ENCODE measurements at places on chromosomes 13 and 19. TPM values are rescaled to one million over a fixed set of nuclear protein-coding genes. Genes with fewer than 3 reads are reported as not detected.

DNA sequence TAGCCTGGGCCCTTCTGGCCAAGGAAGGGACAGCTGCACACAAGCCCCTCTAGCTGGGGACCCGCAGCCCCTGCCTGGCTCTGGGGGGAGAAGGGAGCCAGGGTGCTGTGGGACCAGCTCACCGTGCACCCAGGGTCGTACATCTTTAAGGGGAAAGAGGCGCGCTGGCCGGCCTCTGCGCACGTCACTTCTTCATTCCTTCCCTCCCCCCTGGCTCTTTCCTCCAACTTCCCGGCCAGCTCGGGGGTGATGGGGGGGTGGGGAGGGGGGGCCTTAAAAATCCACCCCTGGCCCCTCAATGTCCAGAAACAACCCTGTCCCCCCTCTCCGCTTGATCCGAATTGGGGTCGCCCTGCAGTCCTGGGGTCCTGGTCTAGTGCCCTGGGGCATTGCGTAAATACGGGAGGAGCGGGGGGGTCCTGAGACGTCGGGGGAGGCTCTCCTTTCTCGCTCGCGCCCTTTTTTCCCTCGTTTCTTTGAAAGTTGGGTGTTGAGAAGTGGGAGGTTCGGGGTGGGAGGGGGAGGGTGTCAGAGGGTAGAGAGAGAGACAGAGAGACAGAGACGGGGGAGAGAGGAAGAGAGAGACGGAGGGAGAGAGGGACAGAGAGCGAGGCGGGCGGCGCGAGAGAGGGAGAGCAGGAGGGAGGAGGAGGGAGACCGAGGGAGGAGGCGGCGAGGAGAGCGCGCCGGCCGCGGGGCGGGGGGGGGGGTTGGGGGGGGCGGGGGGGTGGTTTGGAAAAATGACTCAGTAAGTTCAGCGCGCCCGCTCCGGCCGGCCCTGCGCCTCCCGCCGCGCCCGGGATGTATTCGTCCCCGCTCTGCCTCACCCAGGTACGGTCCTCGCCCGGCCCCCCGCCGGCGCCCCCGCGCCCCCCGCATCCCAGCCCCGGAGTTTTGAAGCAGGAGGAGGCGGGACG is at the start of gene NFIC:
Gene NFIC, plus strand, starts transcription at position 748 of the 917 bp plus-strand sequence. Its CDS starts 54 bp downstream, at position 802.
- peak; percentile 96 for DNase-seq
- peak within 1 kb of the TSS; percentile 99 for H3K4me3 ChIP-seq
- peaks cover 71% of the 10 kb centered on the region for H3K4me1 ChIP-seq

DNA sequence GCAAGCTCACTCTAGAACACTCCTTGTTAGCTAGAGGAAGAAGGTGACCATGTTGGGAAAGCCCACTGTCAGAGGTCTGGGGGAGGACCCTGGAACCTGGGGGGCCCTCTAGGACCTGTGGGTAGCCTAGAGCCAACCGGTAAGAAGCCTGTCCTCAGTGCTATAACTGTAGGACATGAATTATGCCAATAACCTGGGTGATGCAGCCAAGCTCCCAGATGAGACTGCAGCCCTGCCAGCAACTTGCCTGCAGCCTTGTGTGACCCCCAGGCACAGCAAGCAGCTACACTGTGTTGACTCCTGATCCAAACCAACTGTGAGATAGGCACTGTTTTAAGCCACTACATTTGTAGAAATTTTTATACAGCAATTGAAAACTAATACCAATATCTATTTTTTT is 122.3 kb downstream of the MIPEP start:
- peak; percentile 68 for DNase-seq
- no peaks in the 10 kb centered on the region for H3K27me3 ChIP-seq
- H3K4me1 ChIP-seq, result no peaks in the 10 kb centered on the region
- H3K27ac ChIP-seq, result no peak overlapping the region
- H3K4me3 ChIP-seq, result no peak overlapping the region

- peak overlapping the region; percentile 41 for H3K4me3 ChIP-seq
- no peak for DNase-seq
- H3K36me3 ChIP-seq, result no peaks in the 10 kb centered on the region
- peaks cover 48% of the 10 kb centered on the region for H3K27me3 ChIP-seq
- H3K4me1 ChIP-seq, result peaks cover 10% of the 10 kb centered on the region
Observed at GRCh38 chr13:112978561-112979405, 9.8 kb downstream of the MCF2L start.

GRCh38 chr13:73058064-73058313 is 816 bp upstream of the KLF5 start:
- H3K36me3 ChIP-seq, result no peaks in the 10 kb centered on the region
- no peaks in the 10 kb centered on the region for H3K27me3 ChIP-seq
- peaks cover 18% of the 10 kb centered on the region for H3K4me1 ChIP-seq

The NLRP7 gene
- total RNA-seq, result not detected

DNA sequence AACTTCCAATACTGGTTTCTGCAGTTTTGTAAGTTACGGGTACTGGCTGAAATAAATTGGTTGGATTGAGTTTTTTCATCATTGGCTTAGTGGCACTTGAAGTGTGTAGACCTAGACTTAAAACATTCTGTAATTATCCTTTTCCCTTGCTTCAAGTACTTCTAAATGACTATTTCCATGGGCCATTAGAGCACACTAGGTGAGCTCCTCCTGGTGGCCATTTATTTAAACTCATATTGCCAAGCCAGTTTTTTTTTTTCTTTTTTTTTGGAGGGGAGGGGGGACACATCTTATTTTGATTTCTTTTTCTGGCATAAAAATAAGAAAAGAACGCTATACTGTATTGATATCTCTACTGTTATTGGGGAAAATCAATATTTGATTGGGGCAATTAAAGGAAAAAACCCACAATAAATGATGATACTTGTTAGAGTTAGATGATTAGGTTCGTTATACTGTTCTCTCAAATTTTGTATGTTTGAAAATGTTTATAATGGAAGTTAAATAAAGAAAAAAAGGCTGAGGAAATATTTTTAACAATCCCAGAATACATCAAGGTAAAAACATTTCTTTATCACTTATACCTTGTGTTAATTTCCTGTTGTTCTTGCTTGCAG is 82.9 kb downstream of the PDS5B start:
- no peaks in the 10 kb centered on the region for H3K4me1 ChIP-seq
- no peaks in the 10 kb centered on the region for H3K36me3 ChIP-seq
- no peak for DNase-seq
- no peak overlapping the region for H3K4me3 ChIP-seq

- DNase-seq, result no peak
- H3K27me3 ChIP-seq, result no peaks in the 10 kb centered on the region
- no peaks in the 10 kb centered on the region for H3K36me3 ChIP-seq
- H3K4me3 ChIP-seq, result no peak overlapping the region
- no peak overlapping the region for H3K27ac ChIP-seq
- no peaks in the 10 kb centered on the region for H3K4me1 ChIP-seq
Observed at GRCh38 chr13:98691360-98691759, 61.1 kb downstream of the SLC15A1 start.

The PLK5 gene
- not detected for total RNA-seq

- H3K27ac ChIP-seq, result no peak overlapping the region
- H3K36me3 ChIP-seq, result no peaks in the 10 kb centered on the region
- H3K4me3 ChIP-seq, result no peak overlapping the region
Observed at GRCh38 chr13:48158290-48158689, 63.4 kb upstream of the MED4 start.

The ZNF556 gene
- not detected for total RNA-seq

- H3K4me3 ChIP-seq, result no peak overlapping the region
- H3K4me1 ChIP-seq, result peaks cover 43% of the 10 kb centered on the region
- H3K27ac ChIP-seq, result no peak overlapping the region
- DNase-seq, result no peak
- peaks cover 52% of the 10 kb centered on the region for H3K36me3 ChIP-seq
- no peaks in the 10 kb centered on the region for H3K27me3 ChIP-seq
Observed at GRCh38 chr19:577439-578392, 5.3 kb downstream of the BSG start.

DNA sequence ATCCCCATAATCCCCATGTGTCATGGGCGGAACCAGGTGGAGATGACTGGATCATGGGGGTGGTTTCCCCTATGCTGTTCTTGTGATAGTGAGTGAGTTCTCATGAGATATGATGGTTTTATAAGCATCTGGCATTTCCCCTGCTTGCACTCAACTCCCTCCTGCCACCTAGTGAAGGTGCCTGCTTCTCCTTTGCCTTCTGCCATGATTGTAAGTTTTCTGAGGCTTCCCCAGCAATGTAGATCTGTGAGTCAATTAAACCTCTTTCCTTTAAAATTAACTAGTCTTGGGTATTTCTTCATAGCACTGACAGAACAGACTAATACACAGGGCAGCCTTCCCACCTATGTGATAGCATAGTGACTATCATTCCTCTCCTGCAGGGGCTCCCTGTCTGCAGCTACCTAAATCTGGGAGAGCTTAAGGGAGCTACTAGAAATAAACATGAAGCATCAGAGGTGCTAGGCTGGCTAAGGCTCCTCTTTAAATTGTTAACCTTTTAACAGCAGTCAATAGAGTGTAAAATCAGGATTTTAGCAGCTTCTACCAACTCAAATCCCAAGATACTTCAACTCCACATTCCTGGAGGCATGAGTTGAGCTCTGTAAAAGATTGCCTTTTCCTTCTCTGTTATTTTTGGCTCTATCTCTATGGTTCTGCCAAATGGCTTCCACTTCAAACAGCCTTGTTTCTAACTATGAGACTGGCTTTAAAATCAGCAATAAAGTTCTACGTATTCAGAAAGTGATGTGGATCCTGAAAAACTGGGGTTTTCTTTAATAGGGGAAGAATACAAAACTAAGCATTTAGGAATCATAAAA is 112.3 kb downstream of the VWA8 start:
- DNase-seq, result no peak
- H3K36me3 ChIP-seq, result no peaks in the 10 kb centered on the region
- H3K4me3 ChIP-seq, result no peak overlapping the region
- H3K27me3 ChIP-seq, result no peaks in the 10 kb centered on the region

- H3K27ac ChIP-seq, result no peak overlapping the region
- H3K4me1 ChIP-seq, result no peaks in the 10 kb centered on the region
- H3K36me3 ChIP-seq, result peaks cover 14% of the 10 kb centered on the region
- no peak for DNase-seq
- no peaks in the 10 kb centered on the region for H3K27me3 ChIP-seq
Observed at GRCh38 chr19:11722414-11722813, 16.3 kb downstream of the ZNF823 start.

GRCh38 chr13:48625413-48626076 is 28.2 kb upstream of the CYSLTR2 start:
- H3K36me3 ChIP-seq, result no peaks in the 10 kb centered on the region
- peak; percentile 53 for DNase-seq
- H3K27ac ChIP-seq, result no peak overlapping the region
- H3K27me3 ChIP-seq, result no peaks in the 10 kb centered on the region
- H3K4me3 ChIP-seq, result no peak overlapping the region

- peaks cover 16% of the 10 kb centered on the region for H3K4me1 ChIP-seq
- no peak overlapping the region for H3K4me3 ChIP-seq
- H3K36me3 ChIP-seq, result no peaks in the 10 kb centered on the region
- DNase-seq, result peak; percentile 96
- peak overlapping the region; percentile 80 for H3K27ac ChIP-seq
Observed at GRCh38 chr19:48568345-48568886, 16.4 kb downstream of the SULT2B1 start.

All from esophagus muscularis mucosa (tissue), 4 donors.